ENCODE measurements at places on chromosomes 1 and 21. TPM values are rescaled to one million over a fixed set of nuclear protein-coding genes. Genes with fewer than 3 reads are reported as not detected.

- no peaks in the 10 kb centered on the region for H3K36me3 ChIP-seq
- H3K27ac ChIP-seq = no peak overlapping the region
- H3K27me3 ChIP-seq = no peaks in the 10 kb centered on the region
- no peaks in the 10 kb centered on the region for H3K4me1 ChIP-seq
- no peak overlapping the region for H3K4me3 ChIP-seq
Measured at GRCh38 chr1:227776331-227776771, 39.1 kb upstream of the PRSS38 start.

GRCh38 chr1:243493156-243494129 is 237.6 kb downstream of the SDCCAG8 start:
- no peak overlapping the region for H3K4me3 ChIP-seq
- no peaks in the 10 kb centered on the region for H3K36me3 ChIP-seq
- H3K27ac ChIP-seq = no peak overlapping the region
- H3K4me1 ChIP-seq = no peaks in the 10 kb centered on the region
- no peaks in the 10 kb centered on the region for H3K27me3 ChIP-seq

DNA sequence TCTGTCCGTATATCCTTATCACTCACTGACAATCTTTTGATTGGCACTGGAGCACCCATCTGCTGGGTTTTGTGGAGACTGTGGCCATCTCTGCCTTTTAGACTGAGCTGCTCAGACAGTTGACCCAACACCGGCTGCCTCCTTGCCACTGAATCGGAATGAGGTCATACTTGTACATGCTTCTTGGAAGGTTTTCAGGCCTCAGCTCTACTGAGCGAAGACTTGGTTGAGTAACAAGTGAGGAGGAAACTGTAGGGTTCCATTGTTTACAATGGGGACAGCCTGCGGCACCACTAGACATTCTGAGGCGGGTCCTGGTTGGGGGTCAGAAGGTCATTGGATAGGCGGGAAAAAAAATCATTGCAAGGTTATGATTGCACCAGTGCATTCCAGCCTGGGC is 320.3 kb downstream of the KIF26B start:
- H3K27me3 ChIP-seq = no peaks in the 10 kb centered on the region
- H3K27ac ChIP-seq = no peak overlapping the region
- no peak for DNase-seq

Gene CLDN17
- not detected for total RNA-seq

Gene FCGR2B
- total RNA-seq = 2.5 TPM

Gene ATP1A4
- total RNA-seq = not detected

Gene ALPL
- total RNA-seq = 0.70 TPM

Data from Peyer's patch (tissue), 4 donors.